NCI-H1930 (cell line): ENCODE measurements at places on chromosomes 7 and 10.

GRCh38 chr10:13712476-13712836, 125.7 kb downstream of the PRPF18 start:
- DNase-seq: no peak

- DNase-seq: no peak
Observed at GRCh38 chr10:65496541-65496940, 1429.3 kb upstream of the LRRTM3 start.

GRCh38 chr7:156764016-156764669, 123.6 kb downstream of the RNF32 start:
- no peak for DNase-seq

- no peak for DNase-seq
Observed at GRCh38 chr7:69395061-69395714, 203.1 kb upstream of the AUTS2 start.

DNA sequence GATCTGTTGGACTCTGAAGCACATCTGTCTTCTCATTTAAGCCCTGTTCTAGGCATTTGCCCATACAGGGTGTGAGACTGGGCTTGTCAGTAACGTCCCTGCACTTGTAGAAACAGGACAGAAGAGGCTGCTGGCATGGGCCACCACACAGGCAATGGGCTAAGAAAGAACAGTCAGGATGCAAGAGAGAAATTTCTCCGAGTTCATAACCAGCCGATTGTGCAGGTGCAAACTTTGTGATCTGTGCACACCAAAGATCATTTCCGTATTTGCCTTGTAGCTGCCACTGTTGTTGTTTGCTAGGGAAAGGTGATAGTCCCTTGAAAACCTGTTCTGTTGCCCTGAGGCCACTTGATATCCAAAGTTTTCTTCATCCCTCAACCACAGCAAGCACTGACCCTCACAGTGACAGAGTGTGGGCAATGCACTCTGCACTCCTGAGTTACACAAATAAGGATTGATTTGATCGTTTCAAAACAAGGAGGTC, 20.3 kb downstream of the KLF6 start:
- DNase-seq: no peak

DNA sequence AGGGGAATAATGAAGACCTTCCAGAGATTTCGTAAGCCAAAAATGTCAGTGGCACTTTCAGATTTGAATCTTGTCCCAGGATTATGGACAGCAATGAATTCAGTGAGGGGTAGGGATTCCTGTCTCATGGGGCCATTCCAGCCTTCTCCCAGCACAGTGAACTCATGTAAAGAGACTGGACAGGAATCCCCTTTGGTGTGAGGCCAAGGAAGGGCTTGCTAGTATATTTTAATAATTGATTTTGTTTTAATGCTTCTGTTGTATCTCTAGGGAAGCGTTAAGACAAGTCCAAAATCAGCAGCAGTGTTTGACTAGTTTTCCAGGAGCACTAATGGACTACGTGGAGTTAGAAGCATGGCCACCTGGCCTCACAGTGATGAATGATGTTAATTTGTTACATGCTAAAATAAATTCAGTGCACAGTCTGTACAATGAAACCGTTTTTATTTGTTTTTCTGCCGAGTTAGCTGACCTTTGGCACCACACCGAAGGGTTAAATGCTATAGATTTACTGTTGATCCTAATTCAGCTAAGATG, 214.0 kb upstream of the DKK1 start:
- no peak for DNase-seq

DNA sequence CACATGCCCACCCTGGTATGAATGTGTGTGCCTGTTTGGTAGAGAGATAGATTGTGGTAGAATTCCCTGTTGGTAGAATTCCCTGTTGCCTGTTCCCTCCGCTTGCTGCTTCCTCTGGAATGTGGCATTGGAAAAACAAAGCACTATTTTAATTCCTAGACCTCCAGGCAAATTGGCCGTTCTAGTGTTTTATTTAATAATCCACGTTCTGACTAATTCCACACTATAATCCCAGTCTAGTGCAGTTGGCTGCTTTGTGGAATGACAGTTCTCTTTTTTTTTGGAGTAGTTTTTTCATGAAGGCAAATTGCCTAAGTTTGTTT, 2.0 kb downstream of the HECW1 start:
- DNase-seq: no peak

- no peak for DNase-seq
Observed at GRCh38 chr10:91032611-91033206, 111.8 kb upstream of the ANKRD1 start.

DNA sequence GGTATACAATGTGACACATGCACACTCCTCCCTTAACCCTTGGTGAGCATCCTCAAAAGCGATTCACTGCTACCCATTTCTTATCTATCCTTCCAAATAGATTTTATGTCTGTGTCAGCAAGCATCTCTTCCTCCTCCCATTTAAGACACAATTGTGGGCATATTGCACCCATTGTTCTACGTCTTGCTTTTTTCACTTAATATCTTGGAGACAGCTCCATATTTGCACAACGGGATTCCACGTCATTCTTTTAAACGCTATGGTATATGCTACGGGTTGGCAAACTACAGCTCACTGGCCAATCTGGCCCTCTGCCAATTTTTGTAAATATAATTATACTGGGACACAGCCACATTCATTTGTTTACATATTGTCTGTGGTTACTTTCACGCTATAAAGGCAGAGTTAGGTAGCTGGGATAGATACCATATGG, 88.6 kb downstream of the RNF216 start:
- DNase-seq: no peak
